IPS DF 19.7 (cell line): ENCODE measurements at places on chromosomes 12 and 14.

- DNase-seq, result no peak
Observed at GRCh38 chr14:23077962-23078361, 17.0 kb downstream of the ACIN1 start.

DNA sequence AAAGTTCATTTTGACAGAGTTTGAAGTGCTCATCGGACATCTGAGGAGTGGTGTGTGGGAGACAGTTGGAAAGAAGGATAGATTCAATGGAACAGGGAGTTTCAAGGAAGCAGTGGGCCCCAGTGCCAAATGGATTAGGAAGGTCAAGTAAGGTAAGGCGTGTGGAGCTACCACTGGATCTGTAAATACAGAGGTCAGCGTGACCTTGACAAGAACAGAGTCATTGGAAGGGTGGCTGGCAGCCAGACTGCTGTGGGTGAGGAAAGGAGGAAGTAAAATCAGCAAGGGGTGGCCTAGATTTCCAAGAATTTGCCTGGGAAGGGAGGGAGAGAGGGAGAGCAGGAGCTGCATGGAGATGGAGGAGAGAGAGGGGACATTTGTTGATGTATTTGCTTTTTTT, 68.2 kb upstream of the IGF1 start:
- DNase-seq, result no peak

GRCh38 chr12:94621662-94622359, 28.5 kb downstream of the TMCC3 start:
- DNase-seq, result no peak

DNA sequence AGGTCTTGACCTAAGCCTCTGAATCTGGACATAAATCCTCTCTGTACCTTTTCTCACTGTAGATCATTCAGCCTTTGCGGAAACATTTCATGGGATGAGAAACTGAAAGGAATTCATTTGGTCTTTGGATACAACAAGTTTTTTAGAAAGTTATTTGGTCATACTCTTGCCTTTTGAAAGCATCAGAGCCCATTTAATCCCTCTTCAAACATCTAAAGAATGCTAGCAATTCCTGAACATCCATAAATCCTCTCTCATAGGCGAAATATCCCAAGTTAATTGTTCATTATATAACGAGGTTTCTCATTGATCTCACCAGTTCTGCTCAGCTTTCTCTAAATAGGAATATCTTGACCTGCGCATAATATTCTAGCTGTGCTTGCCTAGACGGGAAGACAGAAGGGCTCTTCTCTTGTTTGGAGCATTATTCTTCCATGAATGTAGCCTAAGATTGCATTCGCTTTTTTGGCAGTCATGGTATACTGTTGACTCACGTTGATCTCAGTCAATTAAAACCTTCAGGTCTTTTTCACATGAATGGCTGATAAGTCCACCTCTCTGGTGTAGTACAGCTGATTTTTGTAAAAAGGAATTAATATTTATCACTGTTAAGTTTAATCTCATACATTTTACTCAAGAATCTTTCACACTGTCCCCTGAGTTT, 24.1 kb downstream of the NTN4 start:
- no peak for DNase-seq

DNA sequence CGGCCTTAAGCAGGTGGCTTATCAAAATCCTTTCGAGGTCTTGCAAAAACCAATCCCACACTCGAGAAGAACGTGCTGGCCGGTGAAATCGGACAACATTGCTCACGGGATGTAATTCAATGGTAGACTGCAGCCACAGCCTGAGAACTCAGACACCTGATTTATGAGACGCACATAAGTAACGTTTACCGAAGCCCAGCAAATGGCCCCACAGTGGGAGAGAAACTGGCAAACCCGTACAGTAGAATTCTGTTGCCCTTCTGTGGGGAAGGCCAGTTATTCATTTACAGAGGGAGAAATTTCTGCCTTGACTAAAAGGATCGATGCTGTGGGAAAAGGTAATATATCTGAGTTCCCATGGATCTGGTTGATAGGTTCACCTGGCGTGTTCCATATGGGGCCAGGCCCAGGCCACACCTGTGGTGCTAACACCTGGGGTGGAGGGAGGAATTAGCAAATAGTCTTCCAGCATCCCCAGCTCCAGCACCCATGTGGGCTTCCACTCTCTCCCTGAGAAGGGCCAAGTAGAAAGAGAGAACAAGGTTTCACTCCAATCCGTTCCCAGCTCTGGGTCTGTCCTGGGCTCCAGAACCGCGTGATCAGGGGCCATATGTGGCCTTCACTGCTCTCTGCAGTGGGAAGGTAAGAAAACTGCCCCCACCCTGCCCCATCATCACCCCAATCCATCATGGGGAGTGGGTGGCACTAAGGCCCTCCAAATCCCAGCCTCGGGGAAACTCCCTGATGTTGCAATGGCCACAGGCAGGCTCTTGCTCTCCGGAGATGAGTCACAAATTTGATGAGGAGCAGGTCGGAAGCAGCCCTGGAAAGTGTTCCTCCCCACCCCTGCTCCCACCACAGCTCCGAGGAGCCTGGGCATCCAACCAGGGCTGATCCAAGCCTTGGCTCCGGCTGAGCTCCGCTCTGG, 12.7 kb downstream of the BDKRB1 start:
- no peak for DNase-seq

DNA sequence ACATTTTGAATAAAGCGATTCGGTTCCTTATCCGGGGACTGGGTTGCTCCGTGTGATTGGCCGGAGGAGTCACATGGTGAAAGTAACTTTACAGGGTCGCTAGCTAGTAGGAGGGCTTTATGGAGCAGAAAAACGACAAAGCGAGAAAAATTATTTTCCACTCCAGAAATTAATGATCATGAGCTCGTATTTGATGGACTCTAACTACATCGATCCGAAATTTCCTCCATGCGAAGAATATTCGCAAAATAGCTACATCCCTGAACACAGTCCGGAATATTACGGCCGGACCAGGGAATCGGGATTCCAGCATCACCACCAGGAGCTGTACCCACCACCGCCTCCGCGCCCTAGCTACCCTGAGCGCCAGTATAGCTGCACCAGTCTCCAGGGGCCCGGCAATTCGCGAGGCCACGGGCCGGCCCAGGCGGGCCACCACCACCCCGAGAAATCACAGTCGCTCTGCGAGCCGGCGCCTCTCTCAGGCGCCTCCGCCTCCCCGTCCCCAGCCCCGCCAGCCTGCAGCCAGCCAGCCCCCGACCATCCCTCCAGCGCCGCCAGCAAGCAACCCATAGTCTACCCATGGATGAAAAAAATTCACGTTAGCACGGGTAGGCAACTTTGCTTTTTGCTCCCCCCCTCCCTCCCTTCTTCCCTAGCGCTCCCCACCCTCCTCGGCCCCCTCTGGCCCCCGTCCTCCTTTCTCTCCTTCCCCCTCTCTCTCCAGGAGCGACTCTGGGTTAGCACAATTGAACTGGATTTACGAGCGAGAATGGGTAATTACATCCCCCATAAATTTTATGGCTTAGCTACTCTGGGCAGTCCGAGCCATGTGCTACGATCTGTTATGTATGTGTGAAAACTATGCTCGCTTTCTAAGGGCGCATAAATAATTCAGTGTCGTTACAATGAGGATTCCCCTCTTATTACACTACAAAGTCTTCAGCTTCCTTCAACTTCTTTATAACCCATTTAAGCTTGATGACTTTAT, at the start of gene HOXC4:
TSS of gene HOXC4 (plus strand) at position 85 of the 991 bp plus-strand sequence. CDS start at position 173, 88 bp downstream.
- DNase-seq, result no peak

GRCh38 chr12:120529641-120530417, 871 bp upstream of the COQ5 start:
- DNase-seq, result no peak

- DNase-seq, result no peak
Observed at GRCh38 chr12:99521664-99522063, 125.9 kb upstream of the GARIN6 start.

DNA sequence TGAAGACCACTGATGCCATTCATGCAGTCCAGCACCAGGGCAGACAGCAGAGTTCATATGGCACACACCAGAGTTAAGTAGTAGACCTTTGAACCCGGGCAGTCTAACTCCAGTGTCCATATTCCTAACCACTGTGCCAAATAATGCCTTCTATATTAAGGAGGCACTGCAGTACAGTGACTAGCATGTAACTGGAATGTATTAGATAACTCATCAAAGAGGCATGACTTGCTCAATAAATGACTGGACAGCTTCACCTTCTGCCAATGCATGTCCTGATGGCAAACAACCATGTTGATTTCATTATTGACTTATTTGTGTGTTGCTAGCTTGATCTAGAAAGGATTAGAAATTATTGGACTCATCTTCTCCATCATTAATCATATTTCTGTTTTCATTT, 40.2 kb downstream of the DACT1 start:
- no peak for DNase-seq

- DNase-seq, result no peak
Observed at GRCh38 chr14:74573421-74574089, 38.5 kb downstream of the LTBP2 start.

GRCh38 chr12:102061096-102061559, 663 bp downstream of the WASHC3 start:
- DNase-seq, result no peak

DNA sequence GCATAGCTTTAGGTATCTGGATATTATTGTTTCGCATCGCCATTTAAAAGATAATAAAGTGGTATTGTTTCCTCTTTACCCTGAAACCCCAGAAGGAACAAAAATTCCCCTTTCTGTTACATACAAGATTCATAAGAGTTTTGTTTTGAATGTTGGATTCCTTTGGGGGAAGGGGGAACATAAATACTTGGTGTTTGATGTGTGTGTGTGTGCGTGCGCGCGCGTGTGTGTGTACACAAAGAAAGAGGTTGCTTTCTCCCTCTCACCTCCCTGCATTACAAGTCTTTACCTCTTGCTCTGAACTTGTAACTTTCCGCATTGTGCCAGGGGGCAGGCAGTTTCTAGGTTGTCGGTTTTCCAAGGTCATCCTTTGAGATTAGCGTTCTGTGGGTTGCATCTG, 76.4 kb downstream of the GPATCH2L start:
- DNase-seq, result no peak

DNA sequence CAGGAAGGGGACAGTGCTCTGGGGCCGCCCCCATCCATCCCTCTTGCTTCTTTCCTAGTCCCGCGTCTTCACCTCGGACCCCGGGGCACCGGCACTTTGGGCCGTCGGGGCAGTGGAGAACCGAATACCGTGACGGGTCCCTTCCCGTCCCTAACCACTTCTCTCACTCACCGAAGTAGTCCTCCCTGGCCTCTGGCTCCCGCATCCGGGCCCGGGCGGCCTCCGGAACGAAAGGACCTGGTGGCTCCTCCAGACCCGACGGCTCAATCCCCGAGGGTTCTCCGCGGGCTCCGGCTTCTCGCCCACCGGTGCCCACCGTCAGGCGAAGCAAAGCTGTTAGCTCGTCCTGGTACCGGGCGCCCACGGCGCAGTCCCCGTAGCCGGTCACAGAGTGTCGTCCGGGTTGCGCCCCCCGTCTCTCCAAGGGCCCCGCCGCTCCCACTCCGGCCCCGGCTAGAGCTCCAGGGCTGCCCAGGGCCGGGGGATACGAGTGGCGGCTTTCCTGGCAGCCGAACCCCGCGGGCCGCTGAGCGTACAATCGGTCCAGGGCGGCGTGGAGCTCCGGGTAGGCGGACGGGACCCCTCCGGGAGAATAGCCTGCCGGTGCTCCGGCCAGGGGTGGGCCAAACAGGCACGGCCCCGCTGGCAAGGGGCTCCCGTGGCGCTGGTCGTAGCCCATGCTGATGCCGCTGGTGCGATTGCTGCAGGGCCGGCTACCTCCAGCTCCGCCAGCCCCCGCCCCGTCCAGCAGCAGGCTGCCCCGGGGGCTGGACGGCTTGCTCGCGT, 1.1 kb downstream of the AJUBA start:
- no peak for DNase-seq

GRCh38 chr14:103499709-103500108, 22.9 kb downstream of the CKB start:
- no peak for DNase-seq

DNA sequence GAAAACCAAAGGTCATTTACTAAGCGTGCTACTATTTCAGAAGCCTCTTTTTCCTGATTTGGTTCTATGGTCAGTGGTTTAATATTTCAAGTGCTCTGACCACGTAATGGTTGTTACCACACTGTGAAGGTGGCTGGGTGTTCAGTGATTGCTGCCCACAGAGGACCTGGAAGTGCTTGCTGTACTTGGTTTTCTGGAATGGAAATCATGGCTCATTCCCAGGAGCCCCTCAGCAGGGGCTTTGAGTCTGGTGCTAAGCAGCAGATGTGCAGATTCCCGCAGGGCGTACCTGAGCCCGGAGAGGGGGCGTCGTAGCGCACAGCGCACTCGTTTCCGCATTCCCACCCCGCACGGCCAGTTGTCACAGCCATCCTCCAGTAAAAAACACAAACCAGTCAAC, 50.5 kb downstream of the TRAF3 start:
- no peak for DNase-seq

DNA sequence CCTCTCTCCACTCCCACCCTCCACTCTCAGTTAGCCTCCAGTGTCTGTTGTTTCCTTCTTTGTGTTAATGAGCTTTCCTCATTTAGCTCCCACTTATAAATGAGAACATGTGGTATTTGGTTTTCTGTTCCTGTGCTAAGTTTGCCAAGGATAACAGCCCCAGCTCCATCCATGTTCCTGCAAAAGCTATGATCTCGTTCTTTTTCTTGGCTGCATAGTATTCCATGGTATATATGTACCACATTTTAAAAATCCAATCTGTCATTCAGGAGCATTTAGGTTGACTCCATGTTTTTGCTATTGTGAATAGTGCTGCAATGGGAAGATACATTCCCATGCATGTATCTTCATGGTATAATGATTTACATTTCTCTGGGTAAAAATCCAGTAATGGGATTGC, 2.8 kb upstream of the WASHC4 start:
- DNase-seq, result no peak

GRCh38 chr14:87785897-87786296, 207.1 kb downstream of the GALC start:
- no peak for DNase-seq

DNA sequence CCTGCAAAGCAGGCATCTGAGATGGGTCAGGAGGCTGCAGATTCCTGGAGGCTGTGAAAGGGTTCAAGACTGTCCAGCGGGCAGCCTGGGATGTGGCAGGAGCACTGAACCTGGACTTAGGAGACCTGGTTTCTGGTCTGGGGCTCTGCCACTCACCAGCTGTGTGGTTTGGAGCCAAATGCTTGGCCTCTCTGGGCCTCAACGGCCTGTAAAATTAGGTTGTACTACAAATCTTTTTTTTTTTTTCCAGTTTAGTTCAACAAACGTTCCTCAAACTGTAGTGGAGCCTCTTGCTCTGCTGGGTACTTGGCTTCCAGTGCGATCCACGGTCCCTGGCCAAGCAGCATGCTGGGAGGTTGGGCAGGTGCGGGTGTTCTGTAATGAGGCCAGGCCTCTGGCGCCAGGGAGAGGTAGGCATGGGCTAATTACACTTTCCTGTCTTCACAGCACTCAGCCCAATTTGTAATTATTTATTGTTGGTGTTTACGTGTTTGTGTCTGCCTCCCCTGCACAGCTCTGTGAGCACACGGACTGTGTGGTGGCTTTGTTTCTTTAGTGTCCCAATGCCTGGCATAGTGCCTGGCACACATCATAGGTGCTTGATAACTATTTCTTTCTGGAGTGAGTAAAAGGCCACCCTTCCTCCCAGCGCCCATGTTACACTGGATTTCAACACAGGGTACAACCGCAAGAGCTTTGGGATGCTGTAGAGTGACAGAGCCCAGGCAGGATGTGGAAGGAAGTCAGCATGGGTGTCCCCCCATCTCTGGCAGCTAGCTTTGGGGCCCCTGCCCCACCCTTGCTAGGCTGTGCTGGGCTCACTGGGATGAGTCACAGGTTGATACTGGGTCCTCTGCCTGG, 5.8 kb upstream of the KRT80 start:
- no peak for DNase-seq
